ENCODE measurements at places on chromosomes 6 and 20.

GRCh38 chr6:101011186-101011585 is 130.1 kb upstream of the ASCC3 start:
- no peak for DNase-seq

- no peak for DNase-seq
Measured at GRCh38 chr20:46434597-46434996, 28.2 kb upstream of the ELMO2 start.

DNA sequence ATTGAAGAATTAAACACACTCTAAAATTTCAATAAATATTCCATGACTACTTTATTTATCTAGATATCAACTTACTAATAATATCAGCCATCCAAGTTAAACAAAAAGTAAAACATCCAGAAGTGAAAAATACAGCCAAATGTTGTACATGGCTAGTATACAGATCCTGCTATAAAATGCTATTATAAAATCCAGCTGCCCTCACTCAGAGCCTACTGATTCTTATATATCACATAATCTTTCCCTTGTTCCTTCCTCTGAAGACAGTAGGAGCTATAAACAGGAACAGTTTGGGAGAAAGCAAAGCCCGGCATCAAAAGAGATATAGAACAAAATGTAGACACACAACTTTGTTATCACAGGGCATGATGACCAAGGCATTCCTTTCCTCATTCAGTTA is 212.9 kb downstream of the PLCB4 start:
- DNase-seq: no peak

GRCh38 chr20:38315290-38315966 is 11.5 kb downstream of the BPI start:
- no peak for DNase-seq

GRCh38 chr6:52590152-52590891 is 13.5 kb upstream of the TRAM2 start:
- DNase-seq: no peak

DNA sequence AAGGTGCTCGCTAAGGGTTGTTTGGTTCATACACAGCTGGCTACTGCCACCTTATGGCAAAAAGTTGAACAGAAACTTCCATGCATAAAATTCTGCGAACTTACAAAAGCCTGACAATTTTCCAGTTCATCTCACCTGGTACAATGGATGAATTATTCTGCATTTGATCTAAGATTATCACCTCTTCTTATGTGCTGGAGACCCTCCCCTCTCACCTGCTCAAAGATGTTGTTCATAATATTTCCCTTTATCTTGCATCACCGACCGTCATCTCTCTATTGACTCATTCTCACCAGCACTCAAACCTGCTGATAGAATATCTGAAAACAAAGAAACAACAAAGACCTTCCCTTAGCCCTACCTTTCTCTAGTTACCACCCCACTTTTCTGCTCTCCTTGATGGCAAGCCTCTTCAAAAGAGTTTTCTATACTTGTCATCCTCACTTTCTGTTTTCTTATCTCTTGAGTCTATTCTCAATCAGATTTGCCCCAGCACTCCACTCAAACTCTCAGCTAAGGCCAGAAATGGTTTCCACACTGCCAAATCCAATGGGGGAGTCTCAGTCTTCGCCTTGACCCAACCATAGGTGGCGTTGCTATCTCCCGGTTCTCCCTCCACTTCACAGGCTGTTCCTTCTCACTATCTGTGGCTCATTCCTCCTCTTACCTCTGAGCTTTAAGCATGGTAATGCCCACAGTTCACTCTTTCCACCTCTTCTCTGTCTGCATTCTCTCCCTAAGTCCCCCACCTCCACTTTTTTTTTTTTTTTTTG is 25.8 kb downstream of the SNRNP48 start:
- peak; percentile 47 for DNase-seq

- no peak for DNase-seq
Measured at GRCh38 chr6:166476061-166476591, 93.4 kb upstream of the MPC1 start.

DNA sequence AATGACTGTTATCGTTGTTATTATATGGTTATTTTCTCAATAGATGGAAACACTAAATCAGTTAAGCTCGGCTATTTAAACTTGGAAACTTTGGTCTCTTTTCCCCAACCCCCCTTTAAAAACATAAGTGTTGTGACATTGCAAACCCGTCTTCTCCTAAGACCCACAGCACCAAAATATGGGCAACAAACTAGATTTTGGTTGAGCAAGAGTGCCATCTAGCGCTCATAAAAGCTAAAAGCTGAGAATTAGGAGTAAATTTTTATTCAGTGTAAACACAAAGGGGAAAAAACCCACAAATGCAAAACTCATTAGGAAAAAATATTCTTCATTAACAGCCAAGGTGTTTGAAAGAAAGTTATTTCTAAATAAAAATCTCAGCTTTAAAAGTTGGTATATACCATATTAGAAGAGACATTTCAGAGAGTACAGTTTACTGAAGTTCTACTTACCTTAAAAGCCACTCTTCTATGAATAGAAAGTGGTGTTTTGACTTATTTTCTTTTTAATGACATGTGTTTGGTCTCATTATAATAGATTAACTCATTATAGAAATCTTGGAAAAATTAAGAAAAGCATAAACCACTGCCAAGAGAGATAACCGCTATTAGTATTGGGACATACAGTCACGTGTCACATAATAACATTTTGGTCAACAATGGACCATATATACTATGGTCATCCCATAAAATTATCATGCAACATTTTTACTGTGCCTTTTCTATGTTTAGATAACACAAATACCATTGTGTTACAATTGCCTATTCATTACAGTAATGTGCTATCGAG is 21.1 kb downstream of the SESN1 start:
- peak; percentile 86 for DNase-seq

GRCh38 chr6:40599555-40599954 is 12.4 kb upstream of the LRFN2 start:
- peak; percentile 7 for DNase-seq
